Fibroblast of skin of scalp (primary cell): ENCODE measurements at places on chromosomes 6 and 20.
A peak's percentile ranks its signal among the peaks of the same experiment; 100 is the strongest.

DNA sequence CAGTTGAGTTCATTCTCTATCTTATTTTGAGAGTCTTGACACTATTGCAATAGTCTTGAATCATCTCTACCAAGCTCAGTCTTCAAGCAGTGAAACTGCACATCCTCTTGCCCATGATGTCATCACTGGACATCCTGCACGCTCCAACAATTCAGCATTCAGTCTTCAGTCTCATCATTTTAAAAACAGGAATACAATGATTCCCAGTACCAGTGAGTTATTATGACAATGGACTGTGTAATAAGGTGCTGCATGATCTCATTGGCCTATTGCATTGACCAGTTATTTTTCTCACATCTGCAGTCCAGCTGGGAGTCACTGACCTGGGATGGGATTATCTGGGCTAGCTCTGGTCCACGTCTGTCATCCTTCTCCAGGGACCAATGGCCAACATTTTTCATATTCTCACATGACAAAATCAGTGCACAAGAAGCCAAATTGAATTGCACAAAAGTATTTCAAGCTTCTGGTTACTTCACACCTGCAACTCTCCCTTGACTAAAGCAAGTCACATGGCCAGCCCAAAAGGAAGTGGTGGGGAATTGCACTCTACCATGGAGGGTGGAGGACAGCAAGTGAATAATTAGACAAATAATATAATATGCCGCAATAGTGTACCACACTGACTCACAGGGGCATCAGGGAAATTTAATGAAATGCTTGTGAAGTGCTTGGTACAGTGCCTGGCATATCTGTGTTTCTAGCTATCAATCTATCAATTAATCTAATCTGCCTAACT lies 6.4 kb upstream of the CST2 start:
- DNase-seq: no peak

GRCh38 chr20:1832634-1833033 lies 62.6 kb upstream of the SIRPA start:
- peak; percentile 44 for DNase-seq

- DNase-seq: peak; percentile 27
Observed at GRCh38 chr6:53294095-53294494, 54.7 kb downstream of the ELOVL5 start.

DNA sequence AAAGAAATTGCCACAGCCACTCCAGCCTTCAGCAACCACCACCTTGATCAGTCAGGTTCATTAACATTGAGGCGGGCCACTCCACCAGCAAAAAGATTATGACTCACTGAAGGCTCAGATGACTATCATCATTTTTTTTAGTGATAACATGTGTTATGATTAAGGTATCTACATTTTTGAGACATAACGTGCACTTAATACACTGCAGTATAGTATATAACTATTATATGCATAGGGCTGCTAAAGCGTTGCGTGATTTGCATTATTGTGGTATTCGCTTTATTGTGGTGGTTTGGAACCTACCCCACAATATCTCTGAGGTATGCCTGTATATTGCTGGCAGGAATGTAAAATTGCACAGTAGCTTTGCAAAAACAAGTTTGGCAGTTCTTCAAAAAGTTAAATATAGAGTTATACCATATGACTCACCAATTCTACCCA lies 6.8 kb upstream of the RIPK1 start:
- DNase-seq: peak; percentile 87

DNA sequence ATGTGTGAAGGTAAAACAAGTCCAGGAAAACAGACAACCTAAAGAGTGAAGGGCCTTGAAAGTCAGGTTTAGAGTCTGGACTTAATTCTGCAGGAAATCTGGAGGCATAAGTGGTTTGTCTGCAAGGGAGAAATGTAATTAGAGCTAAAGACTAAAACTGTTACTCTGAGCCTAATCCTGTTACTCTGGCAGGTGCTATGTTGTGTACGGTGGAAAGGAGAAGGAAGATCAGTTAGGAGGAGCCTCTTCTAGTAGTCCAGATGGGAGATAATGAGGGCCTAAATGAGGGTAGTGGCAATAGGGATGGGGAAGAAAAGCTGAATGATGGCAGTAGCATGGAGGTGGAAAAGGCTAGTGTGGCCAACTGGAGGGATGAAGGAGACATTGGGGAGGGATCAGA lies 118.5 kb downstream of the PDSS2 start:
- no peak for DNase-seq

DNA sequence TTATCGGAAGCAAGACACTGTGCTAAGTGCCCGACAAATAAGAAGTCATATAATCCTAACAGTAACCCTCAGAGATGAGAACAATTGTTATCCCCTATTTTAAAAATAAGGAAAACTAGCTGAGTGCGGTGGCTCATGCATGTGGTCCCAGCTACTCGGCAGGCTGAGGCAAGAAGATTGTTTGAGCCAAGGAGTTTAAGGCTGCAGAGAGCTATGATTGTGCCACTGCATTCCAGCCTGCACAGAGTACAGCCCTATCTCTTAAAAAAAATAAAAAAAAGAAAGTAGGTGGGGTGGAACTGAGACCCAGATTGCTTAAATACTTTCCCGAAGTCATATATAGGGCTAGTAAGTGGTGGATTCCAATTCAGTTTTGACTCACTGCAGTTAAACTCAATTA lies 84.7 kb downstream of the UST start:
- peak; percentile 63 for DNase-seq

GRCh38 chr6:18681832-18682503 lies 294.8 kb downstream of the RNF144B start:
- no peak for DNase-seq

- no peak for DNase-seq
Observed at GRCh38 chr6:36734486-36735060, 36.9 kb downstream of the RAB44 start.

- DNase-seq: no peak
Observed at GRCh38 chr6:152057832-152058498, 250.5 kb downstream of the ESR1 start.

GRCh38 chr6:151390851-151391470 lies 398 bp downstream of the ZBTB2 start:
- peak; percentile 81 for DNase-seq

DNA sequence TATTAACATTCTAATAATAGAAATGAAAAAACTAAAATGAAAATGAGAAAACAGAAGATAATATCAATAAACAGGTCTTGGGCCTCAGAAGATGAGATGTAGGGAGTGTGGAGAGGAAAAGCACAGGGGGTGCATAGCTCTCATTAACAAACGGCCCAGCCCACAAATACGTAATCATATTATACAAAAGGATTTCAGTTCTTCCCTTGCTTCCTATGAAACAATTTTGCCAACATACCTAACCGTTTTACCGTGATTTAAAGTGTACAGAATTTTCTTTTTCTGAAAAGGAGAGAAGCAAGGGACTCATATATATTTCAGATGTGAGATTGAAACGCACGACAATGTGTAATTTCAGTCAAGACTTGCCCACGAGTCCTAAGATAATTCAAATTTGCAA lies 136.0 kb downstream of the HFE start:
- DNase-seq: no peak

DNA sequence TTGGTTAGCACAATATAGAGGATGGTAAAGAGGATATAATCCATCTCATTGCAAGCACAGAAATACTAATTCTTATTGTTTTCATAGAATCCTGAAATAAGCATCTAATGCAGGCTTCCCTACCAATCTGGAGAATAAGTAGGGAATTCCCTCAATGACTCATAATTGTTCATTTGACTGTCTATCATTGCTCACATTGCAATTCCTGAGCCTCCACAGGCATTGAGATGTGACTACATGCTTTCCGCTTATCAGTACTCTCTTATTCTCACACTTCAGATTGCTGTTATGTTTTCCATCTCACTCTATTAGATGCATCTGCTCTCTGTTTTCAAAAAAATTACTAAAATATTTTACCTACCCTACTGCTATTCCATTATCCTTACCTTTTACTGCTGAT lies 216.2 kb upstream of the PRSS16 start:
- no peak for DNase-seq

DNA sequence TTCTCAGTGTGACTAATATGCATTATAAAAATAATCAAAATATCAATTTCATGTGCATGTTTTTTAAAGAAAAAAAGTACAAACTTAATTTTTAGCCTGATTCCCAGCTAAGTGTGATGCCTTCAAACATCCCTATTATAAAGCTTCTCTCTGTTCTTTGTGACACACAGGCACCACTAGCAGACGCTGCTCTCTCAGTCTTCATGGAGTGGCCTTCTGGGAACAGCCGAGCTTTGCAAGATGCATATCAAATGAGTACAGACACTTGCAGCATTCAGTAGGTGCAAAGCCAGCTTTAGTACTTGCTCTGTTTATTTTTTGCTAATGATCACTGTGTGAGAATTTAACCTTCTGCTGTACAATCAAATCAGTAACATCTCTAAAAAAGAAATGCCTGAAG lies 340.0 kb downstream of the ADGRB3 start:
- no peak for DNase-seq

- DNase-seq: no peak
Observed at GRCh38 chr20:62339647-62340062, 27.5 kb downstream of the LAMA5 start.

- no peak for DNase-seq
Observed at GRCh38 chr6:51093871-51094270, 275.2 kb downstream of the TFAP2B start.

DNA sequence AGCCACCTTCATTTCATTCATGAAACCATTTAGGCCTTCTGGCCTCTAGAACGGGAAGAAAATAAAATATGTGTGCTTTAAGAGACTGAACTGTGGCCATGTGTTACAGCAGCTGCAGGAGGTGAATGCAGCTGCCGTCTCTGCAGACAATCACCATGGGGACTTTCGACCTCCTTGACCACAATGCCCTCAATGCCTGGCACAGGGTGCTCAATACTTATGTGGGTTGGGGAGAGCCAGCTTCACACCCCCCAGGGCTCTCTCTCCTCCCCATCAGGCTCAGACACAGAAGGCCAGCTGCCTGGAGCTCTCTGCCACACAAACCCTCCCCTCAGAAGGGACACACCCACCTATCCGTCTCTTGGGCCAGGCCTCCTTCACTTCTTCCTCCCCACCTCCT lies 43.5 kb downstream of the ANKRD60 start:
- no peak for DNase-seq

- DNase-seq: no peak
Observed at GRCh38 chr20:32527052-32527446, 58.1 kb downstream of the NOL4L start.

DNA sequence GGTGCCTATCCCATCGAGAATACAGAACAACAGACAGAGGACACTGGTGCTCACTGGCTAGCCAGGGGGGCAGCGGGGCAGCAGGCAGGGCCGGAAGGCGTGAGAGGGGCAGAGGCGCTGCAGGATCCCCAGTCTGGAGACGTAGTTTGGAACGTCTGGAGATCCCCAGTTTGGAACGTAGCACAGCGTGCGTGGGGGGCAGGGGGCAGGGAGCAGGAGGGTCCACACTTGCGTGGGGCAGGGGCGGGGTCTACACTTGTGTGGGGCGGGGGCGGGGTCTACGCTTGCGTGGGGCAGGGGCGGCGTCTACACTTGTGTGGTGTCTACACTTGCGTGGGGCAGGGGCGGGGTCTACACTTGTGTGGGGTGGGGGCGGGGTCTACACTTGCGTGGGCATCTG lies 107.2 kb downstream of the DACT2 start:
- DNase-seq: no peak

GRCh38 chr20:38195521-38195920 lies 30.5 kb upstream of the TGM2 start:
- DNase-seq: no peak

GRCh38 chr6:28586962-28587745 lies 61.5 kb downstream of the GPX5 start:
- peak; percentile 31 for DNase-seq

- peak; percentile 42 for DNase-seq
Observed at GRCh38 chr20:24309596-24309995, 159.8 kb upstream of the SYNDIG1 start.

DNA sequence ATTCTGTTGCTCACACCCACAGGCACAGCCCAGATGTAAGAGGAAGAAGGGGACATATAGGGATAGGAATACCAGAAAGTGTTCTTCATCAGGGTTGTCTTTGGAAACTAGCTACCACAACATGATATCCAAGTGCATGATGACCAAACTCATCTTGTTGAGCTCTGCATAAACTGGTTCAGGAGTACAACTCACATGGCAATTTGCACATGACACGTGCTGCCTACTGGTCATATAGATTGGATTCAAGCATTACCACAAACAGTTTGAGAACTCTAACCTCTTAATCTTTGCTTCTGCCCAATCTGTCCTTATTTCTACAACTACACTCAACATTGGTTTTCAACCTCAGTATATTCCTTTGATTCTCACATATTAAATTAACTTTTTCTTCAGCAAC lies 184.7 kb upstream of the PCSK2 start:
- no peak for DNase-seq

DNA sequence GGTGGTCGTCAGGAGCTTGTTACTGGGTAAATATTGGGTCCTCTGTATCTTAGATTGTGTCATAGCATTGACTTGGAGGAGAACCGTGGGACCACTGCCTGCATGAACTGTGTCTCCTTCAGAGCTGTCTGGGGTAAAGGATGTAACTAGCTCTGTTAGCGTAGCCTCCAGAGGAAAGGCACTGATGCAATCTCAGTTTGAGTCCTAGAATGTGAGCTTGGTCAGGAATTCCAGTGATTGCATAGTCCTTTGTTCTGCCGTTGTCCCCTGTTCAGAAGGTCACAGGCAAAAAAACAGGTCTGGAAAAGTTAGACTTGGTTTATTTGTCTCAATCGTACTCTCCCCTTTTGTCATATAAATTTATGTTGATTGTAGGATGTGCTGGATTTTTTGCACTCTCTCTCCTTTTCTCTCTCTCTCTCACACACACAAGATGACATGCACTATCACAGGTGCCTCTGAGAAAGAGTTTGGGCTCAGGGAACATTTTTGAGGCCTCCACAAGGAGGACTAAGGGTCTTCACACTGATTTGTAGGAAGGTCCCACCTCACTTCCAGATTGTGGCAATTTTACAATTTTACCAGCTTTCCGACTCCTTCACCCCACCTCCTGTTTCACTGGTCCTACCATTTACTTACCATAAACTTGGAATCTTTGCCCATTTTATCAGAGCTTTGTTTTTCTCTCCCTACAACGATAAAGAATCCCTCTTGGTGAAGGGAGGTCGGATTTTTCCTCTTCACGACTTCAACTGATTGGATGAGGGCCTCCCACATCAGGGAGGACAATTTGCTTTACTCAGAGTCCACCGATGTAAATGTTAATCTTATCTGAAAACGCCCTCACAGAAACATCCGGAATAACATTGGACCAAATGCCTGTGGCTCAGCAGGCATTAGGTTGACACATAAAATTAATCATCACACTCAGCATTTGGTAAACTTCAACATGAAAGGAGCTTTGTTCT lies 7.0 kb upstream of the DACT2 start:
- DNase-seq: peak; percentile 13

GRCh38 chr20:4717816-4718570 lies 3.7 kb upstream of the PRND start:
- no peak for DNase-seq

DNA sequence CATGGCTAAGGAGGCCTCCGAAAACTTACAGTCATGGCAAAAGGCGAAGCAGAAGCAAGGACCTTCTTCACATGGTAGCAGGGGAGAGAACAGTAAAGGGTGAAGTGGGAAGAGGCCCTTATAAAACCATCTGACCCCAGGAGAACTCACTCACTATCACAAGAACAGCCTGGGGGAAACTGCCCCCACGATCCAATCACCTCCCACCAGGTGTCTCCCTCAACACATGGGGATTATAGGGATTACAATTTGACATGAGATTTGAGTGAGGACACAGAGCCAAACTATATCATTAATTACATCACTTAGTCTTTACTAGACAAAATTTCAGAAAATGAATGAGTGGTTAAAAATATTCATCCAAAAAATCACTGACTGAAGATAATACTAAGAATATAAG lies 453.6 kb downstream of the COL12A1 start:
- no peak for DNase-seq

- DNase-seq: no peak
Observed at GRCh38 chr20:18063676-18064075, 6.0 kb upstream of the OVOL2 start.

GRCh38 chr20:57082357-57082945 lies 184.0 kb downstream of the BMP7 start:
- no peak for DNase-seq
